GM12891 (cell line): ENCODE measurements at places on chromosomes 7 and 10.
A peak's percentile ranks its signal among the peaks of the same experiment; 100 is the strongest.

DNA sequence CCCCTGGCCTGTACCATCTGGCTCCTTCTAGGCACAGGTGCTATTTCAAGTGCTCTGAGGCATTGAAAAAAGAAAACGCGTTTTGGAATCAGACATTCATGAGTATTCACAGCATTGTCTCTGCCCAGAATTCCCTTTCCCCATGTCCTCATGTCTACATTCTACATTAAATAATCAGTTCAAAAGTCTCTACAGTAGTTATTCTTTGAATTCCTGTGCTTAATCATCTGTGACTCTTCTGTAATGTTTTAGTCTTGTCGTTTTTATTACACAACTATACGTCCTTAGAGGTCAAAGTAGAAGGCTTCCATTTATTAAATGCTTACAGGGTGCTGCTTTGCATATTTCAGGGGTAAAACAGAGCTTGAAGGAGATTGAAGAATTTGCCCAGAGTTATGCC, 95.7 kb downstream of the BICC1 start:
- DNase-seq: no peak

DNA sequence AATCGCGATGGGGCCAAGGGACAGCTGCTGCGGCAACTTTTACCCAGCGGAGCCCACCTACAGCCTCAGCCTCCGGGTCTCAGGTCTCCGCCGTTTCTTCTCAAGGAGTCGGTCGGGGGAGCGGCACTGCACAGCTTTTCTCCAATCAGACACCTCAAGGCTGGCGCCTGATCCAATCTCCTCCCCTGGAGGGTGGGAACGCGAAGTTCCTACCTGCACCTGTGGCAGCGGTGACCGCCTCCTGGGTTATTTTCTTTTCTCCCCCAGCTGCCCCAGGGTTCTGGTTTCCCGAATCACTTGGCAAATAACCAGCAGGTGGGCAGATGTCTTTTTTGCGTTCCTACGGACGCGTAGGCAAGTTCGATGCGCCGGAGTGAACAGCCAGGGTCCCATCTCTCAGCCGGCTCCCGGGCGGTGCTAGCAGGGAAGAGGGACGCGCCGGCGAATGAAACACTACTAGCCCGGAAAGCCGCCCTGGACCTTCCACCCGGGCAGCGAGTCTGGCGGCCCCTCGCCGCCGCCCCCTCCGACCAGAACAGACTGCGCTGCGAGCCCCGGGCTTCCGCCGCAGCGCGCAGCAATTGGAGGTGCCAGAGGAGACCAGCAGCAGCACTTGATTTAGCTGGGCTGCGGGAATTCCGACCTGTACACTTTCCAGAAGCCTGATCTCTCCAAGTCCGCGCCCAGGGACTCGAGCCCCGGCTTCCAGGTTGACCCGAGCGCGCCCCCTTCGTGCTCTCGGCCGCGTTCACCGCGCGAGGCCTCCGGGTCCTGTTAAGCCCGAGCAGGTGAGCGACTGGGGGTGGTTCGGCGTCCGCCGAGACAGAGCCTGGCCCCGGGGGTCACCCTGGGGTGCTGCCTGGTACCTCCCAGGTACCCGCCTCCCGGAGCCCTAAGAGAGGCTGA, at the start of gene PRR15:
TSS of gene PRR15 (plus strand) at position 246 of the 906 bp plus-strand sequence. CDS start 2,495 bp downstream, outside the sequence.
- peak; percentile 22 for DNase-seq

DNA sequence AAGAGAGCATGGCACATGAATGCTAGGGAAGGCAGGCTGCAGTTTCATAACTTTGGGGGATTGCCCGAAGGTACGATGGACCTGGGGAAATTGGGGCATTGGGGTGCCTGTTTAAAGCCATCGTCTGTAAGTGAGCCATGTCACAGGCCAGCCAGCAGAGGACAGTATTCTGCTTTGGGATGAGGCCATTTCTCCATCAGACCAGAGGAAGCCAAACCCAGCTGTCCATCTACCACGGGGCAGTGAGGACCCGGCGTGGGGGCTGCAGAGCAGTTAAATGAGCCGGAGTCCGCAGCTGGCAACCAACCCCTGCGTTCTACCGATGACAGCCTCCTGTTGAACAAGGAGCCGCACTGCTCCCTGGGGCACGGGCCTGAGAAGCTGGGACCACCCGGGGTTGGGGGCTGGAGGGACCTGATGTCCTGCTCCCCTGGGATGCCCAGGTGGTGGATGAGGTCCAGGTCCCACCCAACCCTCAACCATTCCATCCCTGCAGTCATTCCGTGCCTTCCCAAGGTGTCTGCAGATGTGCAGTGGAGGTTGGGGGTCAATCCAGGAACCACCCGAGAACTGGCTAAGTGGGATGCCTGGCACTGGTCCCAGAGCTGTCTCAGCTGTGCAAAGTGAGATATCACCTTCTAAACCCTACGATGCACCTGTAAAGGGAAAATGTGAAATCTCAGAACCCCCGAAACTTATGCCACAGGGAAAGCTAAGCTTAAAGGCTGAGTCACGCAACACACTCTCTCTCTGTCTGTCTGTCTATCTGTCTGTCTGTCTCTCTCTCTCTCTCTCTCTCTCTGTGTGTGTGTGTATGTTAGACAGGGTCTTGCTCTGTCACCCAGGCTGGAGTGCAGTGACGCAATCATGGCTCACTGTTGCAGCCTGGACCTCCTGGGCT, 12.1 kb upstream of the RHBDD2 start:
- DNase-seq: peak; percentile 48

DNA sequence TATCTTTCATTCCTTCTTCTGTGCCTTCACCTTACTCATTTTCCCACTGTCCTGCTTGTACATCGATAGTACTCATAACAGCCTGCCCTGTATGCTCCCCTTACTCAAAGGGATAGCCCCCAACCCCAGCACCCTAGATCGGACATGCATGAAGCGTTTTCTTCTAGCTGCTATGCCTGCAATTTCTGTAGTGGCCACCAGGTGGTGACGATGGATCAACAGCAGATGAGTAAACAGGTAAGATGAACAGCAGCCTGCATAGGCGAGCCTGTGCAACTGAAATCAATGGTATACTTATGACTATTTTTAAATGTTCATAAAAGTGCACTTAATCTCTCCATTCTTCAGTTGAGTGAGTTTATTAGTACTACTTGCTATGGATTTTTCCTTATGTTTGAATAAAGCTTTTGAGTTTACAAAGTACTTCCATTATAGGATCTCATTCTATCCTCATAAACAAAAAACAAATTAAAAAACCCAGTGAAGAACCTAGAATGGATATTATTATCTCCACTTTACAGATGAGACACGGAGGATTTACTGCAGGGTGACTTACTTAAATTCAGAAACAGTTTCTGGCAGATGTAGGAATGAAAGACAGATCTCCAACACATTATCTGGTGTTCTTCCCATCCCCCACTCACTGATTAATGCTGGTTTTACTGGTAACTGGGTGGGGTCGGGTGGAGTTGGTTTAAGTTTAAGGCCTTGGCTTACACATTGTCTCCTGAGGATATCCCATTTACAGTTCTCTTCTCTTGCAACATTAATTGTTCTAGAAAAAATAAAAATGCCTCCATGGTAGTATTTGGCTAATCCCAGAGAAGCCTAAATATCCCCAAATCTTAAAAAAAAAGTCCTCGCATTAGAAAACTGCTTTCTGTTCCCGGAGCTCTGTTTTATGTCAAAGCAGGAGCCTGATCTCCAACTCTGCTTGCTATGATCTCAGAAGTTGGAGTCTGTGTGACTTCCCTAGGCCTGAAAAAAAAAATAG, 222.1 kb downstream of the GLI3 start:
- DNase-seq: peak; percentile 16

GRCh38 chr10:63206997-63207811, 74.1 kb downstream of the NRBF2 start:
- DNase-seq: no peak

- no peak for DNase-seq
Measured at GRCh38 chr10:116146372-116147140, 126.5 kb downstream of the GFRA1 start.

GRCh38 chr7:51593628-51594027, 277.0 kb upstream of the COBL start:
- no peak for DNase-seq

DNA sequence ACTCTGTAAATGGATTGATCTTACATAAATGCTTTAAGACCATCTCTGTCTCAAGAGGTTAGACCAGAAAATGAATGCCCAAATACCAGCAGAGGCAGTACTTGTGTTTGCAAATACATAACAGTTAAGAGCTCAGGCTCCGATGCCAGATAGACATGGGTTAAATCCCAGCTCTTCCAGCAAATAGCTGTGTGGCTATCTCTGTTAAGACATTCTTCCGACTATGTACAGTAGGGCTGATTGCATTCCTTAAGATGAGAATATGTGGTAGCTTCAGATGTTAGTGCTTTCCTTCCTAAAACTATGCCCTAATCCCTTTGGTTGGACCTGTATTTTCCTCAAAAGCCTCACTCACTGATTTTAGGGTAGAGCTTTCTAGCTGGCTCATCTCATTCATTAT, 2.2 kb downstream of the IDE start:
- DNase-seq: no peak

DNA sequence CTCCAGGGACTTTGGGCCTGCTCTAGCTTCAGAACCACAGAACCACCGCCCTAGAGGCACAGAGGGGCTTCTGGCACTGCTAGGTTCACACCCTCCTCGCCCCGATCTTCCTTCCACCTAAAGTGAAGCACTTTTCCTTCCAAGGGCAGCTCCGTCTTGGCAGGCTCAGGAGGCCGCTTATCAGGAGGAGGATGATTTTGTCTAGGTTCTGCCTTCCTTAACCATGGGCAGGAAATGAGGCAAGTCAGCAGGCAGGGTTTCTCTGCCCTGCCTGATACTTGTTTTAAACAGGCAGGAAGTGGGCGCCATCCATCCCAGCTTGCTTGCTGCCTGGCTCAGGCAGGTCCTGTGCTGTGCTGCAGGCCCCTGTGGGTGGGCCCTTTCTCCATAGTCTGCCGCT, 8.3 kb upstream of the ATP6V0E2 start:
- DNase-seq: no peak

GRCh38 chr7:103857435-103857834, 132.0 kb downstream of the RELN start:
- DNase-seq: no peak

DNA sequence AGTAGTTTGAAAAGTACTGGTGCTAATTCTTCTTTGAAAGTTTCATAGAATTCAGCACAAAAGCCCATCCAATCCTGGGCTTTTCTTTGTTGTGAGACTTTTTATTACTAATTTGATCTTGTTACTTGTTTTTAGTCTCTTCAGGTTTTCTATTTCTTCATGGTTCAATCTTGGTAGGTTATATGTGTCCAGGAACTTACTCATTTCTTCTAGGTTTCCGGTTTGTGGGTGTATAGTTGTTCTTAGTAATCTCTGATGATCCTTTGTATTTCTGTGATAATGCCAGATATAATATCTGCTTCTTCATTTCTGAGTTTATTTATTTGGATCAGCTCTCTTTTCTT, 147.5 kb downstream of the RTKN2 start:
- no peak for DNase-seq

DNA sequence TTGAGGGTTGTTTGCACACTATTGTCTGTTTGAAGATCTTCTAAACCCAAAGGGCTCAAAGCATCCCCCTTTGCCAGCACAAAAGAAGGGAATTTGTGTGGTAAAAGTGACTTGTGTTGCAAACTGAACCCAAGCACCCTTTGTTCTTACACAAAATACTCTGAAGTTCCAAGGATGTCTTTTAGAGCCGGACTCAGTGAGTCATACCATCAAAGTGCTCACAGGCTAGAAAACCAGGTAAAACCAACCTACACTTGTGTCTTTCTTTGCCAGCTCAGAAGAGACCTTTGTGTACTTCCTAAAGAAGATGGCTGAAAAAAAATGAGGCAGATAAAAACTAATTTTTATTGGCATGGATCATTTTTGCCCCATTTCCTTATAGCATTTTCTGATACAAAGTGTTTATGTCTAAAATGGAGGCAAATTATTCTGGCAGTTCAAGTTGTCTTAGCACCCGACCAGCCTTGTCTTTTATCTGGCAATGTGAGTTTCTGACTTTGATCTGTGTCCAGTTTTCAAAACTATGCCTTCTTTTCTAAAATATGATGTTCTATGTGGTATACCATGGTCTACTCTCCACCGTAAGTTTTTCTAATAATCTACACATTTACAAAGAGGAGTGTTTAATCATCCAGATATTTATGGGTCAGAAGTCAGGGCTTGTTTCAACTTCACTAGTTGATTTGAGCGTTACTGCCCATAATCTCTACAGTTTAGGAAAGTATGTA, 128.4 kb upstream of the FZD1 start:
- DNase-seq: no peak

- no peak for DNase-seq
Measured at GRCh38 chr10:34711500-34711899, 103.6 kb downstream of the PARD3 start.

DNA sequence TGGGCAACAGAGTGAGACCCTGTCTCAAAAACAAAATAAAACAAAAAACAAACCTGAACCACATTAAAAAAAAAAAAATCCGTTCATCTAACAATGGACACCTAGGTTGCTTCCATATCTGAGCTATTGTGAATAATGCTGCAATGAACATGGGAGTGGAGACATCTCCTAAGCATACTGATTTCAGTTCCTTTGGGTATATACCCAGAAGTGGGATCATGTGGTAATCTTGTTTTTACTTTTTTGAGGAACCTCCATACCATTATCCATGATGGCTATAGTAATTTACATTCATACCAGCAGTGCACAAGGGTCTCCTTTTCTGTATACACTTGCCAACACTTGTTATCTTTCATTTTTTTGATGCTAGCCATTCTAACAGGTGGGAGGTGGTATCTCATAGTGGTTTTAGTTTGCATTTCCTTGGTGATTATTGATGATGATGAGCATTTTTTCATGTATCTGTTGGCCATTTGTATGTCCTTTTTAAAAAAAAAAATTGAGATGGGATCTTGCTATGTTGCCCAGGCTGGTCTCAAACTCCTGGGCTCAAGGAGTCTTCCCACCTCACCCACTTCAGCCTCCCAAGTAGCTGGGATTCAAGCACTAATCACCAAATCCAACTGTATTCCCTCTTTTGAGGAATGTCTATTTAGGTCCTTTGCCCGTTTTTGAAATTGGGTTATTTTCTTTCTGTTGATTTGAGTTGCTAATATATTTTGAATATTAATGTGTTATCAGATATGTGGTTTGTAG, 17.5 kb downstream of the CDK13 start:
- DNase-seq: no peak

- no peak for DNase-seq
Measured at GRCh38 chr10:68156373-68157185, 47.3 kb downstream of the MYPN start.

- DNase-seq: no peak
Measured at GRCh38 chr10:78269060-78269459, 235.4 kb downstream of the RPS24 start.

DNA sequence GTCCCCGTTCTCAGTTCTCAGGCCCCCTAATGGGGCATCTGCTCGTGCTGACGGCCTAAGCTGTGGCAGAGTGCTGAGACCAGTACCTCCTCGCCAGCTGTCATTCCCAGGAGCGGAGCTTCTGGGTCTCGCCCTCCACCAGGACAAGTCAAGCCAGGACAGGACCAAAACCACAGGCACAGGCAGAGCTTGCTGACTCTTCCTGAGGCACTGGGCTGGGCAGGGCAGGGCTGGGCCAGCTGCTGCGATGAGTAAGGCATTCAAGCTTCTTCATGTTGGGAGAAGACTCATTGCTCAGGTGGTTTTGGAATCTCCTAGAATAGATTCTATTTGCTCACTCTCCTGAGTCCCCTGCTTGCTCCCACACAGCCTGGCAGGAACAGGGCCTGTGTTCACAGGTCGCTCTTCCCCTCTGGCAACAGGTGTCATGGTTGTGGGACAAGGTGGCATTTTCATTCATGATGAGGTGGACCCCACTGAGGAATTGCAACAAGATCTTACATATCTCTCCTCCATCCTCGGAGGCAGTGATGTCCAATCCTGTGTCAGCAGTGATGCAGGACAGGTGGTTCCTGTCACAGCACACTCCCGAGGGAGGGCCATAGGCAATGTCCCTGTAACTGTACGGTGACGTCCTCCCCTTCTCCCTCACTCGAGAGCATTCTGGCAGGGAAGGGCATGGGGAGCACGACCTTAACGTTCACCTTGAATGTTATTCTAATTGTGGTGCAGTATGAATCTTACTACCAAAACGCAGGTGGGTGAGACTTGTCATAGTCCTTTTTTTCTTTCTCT, 17.0 kb upstream of the SH3PXD2A start:
- DNase-seq: no peak
